ENCODE measurements at places on chromosomes 12 and 14.

GRCh38 chr12:71164568-71165197, 6.9 kb upstream of the TSPAN8 start:
- DNase-seq: no peak

- DNase-seq: no peak
These were observed 42.6 kb downstream of the SAMD4A start for GRCh38 chr14:54609576-54609975.

- no peak for DNase-seq
These were observed 34.9 kb downstream of the ETV6 start for GRCh38 chr12:11684393-11684792.

GRCh38 chr12:93127107-93127560, 198.0 kb upstream of the EEA1 start:
- DNase-seq: no peak

GRCh38 chr14:50338587-50338986, 26.5 kb downstream of the DMAC2L start:
- DNase-seq: no peak

GRCh38 chr12:100982511-100983183, 188.1 kb downstream of the ANO4 start:
- DNase-seq: no peak

DNA sequence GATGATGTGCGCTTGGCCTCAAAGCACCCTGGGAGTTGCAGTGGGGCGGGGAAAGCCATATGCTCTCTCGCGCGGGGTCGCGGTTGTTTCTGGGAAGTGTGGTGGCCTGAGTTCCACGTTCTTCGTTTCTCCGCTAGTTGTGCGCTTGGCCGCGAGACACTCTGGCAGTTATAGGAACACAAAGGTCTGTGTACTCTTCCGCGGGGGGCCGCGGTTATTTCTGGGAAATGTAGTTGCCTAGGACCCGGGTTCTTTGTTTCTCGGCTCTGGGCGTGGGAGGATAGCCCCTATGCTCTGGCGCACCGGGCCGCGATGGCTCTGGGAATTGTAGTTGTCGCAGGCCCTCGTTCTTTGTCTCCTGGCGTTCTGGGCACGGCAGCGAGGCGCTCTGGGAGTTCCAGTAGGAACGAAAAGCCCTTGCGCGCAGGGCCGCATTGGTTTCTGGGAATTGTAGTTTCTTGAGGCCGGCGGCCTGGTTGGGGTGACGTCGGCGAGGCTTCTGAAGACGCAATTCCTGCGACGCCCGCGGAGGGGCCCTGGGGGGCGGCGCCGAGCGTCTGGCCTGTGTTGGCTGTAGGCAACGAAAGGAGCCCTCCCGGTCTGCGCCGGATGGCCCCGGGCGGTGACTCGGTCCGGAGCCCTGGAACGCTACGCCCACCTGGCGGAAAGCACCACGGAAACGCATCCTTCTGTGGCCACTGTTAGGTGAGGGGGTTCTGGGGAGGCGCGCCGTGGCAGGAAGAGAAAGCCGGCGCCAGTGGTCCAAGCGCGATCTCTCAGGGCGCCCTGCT, at the start of gene ZNF140:
TSS of gene ZNF140 (plus strand) at position 556 of the 791 bp plus-strand sequence. CDS start 398 bp downstream, outside the sequence.
- DNase-seq: peak; percentile 92

GRCh38 chr14:56603648-56604047, 24.1 kb downstream of the TMEM260 start:
- no peak for DNase-seq

GRCh38 chr12:120662879-120663278, 22.5 kb downstream of the CABP1 start:
- DNase-seq: no peak

DNA sequence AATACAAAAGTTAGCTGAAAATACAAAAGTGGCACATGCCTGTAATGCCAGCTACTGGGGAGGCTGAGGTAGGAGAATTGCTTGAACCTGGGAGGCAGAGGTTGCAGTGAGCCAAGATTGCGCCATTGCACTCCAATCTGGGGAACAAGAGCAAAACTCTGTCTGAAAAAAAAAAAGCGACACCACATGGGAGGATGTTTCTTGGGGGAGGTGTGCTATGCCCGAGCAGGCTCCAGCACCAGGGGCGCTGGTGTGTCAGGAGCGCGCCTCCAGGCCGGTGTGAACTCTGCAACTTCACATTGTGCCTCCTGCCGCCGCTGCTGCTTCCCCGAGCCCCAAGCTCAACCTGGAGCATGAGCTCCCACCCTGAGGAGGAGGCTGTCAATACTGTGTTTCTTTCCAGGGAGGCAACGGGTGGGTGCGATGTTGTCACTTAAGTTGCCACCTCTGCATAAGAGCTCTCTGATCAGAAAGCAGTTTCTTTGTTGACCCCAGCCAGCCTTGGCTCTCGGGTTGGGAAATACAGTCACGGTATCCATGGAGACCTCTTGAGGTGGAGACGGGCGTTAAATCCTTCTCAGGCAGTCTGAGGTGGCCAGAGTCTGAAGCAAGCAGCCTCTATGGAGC, 18.9 kb downstream of the DEGS2 start:
- DNase-seq: no peak

DNA sequence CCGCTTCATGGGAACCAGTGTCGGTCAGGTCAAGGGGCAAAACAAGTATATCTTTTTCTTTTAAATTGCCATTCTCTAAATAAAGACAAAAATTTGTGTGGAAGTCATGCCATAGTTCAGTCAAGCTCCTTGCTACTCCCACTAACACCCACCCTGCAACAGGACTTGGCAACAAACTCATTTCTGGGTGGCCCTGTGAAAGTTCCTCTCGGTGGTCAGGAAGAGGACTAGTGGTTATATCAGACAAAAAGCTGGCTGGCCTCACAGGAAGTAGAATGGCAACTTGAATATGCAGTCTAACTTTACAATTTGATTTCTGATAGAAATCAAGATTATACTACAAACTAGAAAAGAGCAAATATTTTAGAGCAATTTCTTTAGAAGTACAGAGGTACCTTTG, 11.2 kb downstream of the DHRS7 start:
- no peak for DNase-seq

GRCh38 chr12:5516371-5517241, 84.7 kb downstream of the NTF3 start:
- no peak for DNase-seq

DNA sequence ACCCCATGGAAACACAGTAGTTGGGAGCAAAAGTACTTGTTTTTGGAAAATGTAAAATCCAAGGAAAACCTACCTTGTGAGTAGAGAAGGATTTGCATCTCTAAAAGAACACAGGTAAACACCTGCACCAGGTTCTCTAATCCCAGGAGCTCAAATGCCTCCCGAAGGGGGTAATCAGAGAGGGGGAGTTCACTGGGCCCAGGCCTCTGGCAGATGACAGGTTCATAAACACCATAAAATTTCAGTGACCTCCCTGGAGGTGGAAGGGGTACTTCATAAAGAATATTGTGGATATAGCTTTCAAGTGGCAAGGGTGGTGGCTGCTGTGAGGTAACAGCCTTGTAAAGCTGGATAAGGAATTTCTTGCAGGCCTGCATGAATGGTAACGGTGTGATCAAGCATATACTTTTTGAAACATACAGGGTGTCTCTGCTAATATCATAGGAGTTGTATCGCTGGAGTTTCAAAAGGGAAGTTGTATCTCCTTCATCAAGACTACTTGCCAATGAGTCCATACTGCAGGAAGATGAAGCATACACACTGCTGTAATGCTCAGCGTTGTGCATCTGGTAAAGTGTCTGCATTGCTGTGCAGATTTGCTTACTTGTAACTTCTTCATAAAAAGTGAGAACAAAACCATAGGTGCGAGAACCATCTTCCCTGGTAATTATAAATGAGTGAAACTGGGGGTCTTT, 111.3 kb downstream of the DENND5B start:
- DNase-seq: no peak

DNA sequence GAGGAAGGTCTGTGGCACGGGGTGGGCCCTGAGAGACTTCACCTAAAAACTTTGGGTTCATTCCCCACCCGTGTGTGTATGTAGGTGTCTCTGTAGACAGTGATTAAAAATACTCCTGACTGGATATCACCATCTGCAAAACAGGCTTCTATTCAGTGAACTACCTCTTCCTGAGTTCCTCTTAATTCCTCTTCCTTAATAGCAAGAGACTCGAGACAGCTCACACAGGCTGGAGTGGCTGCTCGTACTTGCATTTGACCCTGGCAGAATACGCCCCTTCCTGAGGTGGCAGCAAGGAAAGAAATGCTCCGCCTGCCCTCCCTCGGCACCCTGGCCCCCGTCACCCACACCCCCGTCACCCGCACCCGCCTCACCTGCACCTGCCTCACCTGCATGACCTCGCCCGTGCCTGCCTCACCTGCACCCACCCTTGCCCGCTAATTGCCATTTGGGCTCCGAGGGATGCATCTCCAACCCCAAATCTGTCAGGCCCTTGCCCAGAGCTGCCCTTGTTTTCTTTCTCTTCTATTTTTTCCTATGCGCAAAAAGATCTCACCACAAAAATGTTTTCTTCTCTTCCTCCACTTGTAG, 90.0 kb downstream of the FBXL14 start:
- no peak for DNase-seq

DNA sequence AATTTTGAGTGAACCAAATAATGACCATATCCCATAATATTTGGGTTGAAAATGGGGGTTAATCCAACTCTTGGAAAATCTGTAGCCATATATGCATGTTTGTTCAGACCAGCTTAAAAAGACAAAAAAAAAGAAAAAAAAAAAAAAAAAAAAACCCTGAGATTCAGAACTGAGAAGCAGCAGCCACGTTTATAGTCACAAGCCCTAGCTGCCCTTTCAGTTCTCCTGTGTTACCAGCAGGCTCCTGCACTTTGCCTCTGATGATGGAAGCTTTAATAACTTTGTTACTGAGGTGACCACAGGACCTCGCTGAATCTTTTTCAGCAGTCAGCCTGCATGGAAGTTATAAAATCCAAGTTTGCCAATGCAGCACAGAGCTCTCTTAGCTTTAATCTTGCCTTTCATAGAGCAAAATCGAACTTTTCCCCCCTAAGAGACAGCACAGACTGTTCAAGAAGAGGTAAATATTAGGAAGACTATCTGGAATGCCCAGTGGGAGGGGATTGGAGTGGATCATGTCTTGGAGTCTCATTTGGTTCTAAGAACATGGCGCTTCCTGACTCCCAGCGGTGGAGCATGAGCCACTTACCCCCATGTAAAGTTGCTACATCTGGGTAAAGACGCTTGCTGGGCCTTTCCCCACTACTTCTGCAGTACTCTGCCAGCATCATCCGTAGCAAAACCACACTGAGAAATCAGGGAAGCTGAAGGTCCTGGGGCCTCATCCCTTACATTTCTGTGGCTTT, 20.6 kb downstream of the GNG2 start:
- no peak for DNase-seq

GRCh38 chr12:111150921-111151840, 217.7 kb downstream of the PHETA1 start:
- no peak for DNase-seq

GRCh38 chr14:69464829-69465228, 19.7 kb upstream of the PLEKHD1 start:
- DNase-seq: no peak

GRCh38 chr12:48054955-48055821, 50.7 kb downstream of the SENP1 start:
- no peak for DNase-seq

- DNase-seq: no peak
These were observed 366.2 kb upstream of the KITLG start for GRCh38 chr12:88946372-88946997.

DNA sequence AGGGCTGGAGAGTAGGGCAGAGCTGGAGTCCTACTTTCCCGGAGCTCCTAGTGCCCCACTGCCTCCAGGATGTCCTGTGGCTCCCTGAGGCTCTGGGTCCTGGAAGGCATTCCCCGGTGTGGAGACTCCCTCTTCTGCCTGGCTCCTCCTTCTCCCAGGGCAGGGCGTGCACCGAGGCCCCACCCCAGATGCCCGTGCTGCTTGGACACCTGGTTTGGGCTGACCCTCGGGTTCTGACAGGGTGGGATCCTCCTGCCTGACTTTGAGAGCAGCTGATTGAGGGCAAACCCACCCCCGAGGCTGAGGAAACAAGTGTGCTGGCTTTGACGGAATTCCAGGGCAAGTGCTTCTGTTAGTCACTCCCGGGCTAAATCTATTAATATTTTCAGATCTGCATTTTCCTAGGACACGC, 15.4 kb downstream of the TEAD4 start:
- no peak for DNase-seq

GRCh38 chr12:51911307-51911706, 4.0 kb downstream of the ACVRL1 start:
- no peak for DNase-seq

DNA sequence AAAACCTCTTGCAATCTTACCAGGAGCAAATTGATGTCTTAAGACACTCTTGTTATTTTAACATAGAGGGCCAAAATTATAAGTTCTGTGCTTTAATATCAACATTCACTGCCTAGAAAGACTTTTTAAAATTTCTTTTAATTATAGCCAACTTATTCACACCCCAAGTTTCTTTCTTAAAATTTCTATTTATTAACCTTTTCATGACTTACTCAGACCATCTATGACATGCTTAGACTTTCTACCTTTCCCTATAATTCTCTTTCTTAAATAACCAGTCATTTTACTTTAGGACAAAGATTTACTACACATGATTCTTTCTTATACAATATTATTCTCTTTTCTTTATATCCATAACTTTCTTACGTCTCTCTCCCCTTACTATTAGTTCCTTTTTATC, 220.4 kb downstream of the NUBPL start:
- DNase-seq: no peak

GRCh38 chr14:61764342-61765122, 2.3 kb downstream of the SNAPC1 start:
- DNase-seq: no peak

DNA sequence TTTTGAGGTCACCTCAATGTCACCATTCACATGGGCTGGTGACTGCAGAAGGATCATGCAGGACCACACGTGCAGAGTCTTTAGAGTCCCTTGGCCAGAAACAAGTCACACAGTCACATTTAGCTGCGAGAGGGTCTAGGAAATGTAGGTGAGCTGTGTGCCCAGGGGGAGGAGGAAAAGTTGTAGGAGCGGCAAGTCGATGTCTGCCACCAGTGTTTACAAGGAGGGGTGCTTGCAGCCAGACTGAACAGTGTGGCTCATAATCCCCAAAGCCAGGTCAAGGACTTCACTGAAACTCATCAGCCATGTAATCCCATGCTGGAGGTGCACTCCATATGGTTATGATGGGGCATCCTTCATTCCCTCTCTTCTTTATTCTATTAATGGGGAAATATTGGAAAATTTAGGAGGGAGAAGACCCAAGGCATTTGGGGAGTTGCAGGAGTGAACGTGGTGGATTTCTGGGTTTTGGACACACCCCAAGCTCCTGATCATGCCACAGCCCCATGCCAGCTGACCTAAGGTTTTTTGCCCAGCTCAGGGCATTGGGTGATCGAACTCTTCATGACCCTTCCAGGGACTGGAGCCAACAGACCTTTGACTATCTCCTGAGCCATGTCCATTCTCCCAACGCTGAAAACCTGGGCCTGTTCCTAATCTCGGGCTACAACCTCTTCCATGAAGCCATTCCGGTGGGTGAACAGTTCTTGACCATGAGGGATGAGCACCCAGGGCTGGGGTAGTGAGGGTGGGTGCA, 7.2 kb downstream of the DAO start:
- DNase-seq: no peak

All from stimulated activated CD4-positive, alpha-beta T cell treated with anti-CD3 and anti-CD28 coated beads, Interleukin-2, amount 100 ng/mL, for 24 hours (primary cell).